ENCODE measurements at places on chromosomes 1 and 21.

GRCh38 chr1:193538680-193539079 lies 352.3 kb upstream of the B3GALT2 start:
- DNase-seq: no peak

GRCh38 chr1:15727424-15727823 lies 8.6 kb upstream of the SLC25A34 start:
- DNase-seq: no peak

DNA sequence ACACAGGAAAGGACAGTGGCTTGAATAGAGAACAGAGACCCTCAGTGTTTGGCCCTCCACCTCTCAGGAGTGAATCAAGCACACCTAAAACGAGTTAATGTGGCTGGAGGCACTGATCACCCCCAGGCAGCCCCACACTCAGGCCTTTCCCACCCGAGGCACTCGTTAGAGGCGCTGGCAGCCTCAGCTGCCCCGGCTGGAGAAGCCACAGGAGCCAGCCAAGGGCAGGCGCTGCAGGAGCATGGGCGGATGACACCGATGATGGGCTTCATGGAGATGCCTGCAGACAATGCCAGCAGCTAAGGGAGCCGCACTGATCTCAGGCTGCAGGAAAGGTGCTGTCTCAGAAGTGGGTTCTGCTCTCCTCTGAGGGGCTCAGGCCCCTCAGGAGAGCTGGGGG lies 24.1 kb upstream of the ABCG1 start:
- DNase-seq: no peak

GRCh38 chr1:179807691-179808485 lies 64.8 kb downstream of the FAM163A start:
- DNase-seq: no peak

All from AG08395 (cell line).